ENCODE measurements at places on chromosomes 1 and 21.
A peak's percentile ranks its signal among the peaks of the same experiment; 100 is the strongest.

GRCh38 chr1:39675220-39675619, 3.3 kb upstream of the NT5C1A start:
- H3K4me3 ChIP-seq, result no peak overlapping the region
- H3K4me1 ChIP-seq, result peaks cover 18% of the 10 kb centered on the region
- no peak overlapping the region for H3K27ac ChIP-seq
- peaks cover 24% of the 10 kb centered on the region for H3K27me3 ChIP-seq

- peaks cover 62% of the 10 kb centered on the region for H3K4me1 ChIP-seq
- H3K36me3 ChIP-seq, result peaks cover 39% of the 10 kb centered on the region
- H3K27ac ChIP-seq, result peak overlapping the region; percentile 99
- H3K4me3 ChIP-seq, result peak overlapping the region; percentile 99
- no peaks in the 10 kb centered on the region for H3K27me3 ChIP-seq
Measured at GRCh38 chr1:203308328-203308922, 3.1 kb downstream of the BTG2 start.

- H3K27me3 ChIP-seq, result no peaks in the 10 kb centered on the region
- no peaks in the 10 kb centered on the region for H3K36me3 ChIP-seq
- no peaks in the 10 kb centered on the region for H3K4me1 ChIP-seq
- H3K4me3 ChIP-seq, result no peak overlapping the region
Measured at GRCh38 chr1:170959385-170959784, 24.1 kb downstream of the MROH9 start.

DNA sequence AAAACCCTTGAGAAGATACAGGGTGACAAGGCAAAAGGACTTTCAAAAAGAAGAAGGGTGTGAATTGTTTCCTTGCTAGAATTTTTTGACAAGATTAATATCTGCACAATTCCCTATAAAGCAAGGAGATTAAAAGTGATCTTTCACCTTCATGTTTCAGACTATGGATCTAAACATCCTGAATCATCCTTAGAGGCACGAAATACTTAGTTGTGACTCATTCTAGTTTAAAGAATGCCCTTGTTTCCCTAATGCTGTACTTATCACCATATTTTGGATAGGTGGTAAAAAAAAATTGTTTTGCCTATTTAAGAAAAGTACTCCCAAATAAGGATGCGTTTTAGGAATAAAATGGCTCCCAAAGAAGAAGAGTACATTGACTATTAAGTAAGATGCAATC, 415.1 kb downstream of the LRRIQ3 start:
- H3K4me1 ChIP-seq, result no peaks in the 10 kb centered on the region
- no peaks in the 10 kb centered on the region for H3K36me3 ChIP-seq
- no peaks in the 10 kb centered on the region for H3K27me3 ChIP-seq
- H3K27ac ChIP-seq, result no peak overlapping the region

- no peak for DNase-seq
- H3K27me3 ChIP-seq, result no peaks in the 10 kb centered on the region
- H3K36me3 ChIP-seq, result peaks cover 44% of the 10 kb centered on the region
- no peak overlapping the region for H3K27ac ChIP-seq
- H3K4me1 ChIP-seq, result peaks cover 8% of the 10 kb centered on the region
- no peak overlapping the region for H3K4me3 ChIP-seq
Measured at GRCh38 chr21:15826908-15827601, 97.3 kb downstream of the USP25 start.

GRCh38 chr1:19739628-19740027, 60.1 kb downstream of the TMCO4 start:
- no peaks in the 10 kb centered on the region for H3K4me1 ChIP-seq
- no peak overlapping the region for H3K4me3 ChIP-seq
- no peak overlapping the region for H3K27ac ChIP-seq
- peaks cover 42% of the 10 kb centered on the region for H3K36me3 ChIP-seq

GRCh38 chr1:160438935-160439334, 38.6 kb downstream of the VANGL2 start:
- DNase-seq, result no peak
- no peak overlapping the region for H3K27ac ChIP-seq
- H3K4me1 ChIP-seq, result peaks cover 4% of the 10 kb centered on the region
- H3K4me3 ChIP-seq, result no peak overlapping the region

DNA sequence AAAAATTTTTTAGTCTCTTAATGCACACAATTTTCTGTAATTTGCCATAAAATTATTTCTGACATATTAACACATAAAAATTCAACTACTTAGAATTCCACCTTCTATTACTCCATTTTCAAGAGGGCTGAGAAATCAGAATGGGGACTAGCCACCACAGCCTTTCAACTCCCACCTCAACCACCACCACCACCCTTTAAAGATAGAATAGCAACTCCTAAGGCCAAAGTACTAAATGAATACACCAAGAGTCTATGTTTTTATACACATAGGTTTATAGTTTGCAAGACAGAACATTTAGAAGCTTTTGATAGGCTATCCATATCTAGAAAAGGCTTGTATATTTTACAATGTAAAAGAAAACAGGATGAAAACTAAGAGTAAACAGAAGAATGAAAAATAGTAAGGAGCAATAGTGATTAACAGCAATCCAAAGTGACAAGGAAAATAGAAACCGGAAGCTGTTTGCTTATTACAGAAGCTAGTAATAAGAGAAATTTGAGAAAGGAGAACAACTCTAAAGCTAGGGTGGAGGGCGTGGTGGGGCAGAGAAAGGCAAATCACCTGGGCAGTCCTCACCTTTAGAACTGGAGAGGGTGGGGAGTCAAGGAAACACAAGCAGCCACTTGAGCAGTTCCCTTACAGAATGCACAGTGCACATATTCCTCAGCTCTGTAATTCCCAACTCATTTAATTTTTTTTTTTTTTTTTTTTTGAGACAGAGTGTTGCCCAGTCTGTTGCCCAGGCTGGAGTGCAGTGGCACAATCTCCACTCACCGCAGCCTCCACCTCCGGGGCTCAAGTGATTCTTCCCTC, 27.7 kb downstream of the EPS15 start:
- DNase-seq, result no peak
- H3K27me3 ChIP-seq, result no peaks in the 10 kb centered on the region
- H3K36me3 ChIP-seq, result no peaks in the 10 kb centered on the region
- no peak overlapping the region for H3K4me3 ChIP-seq
- no peak overlapping the region for H3K27ac ChIP-seq
- H3K4me1 ChIP-seq, result peaks cover 69% of the 10 kb centered on the region

GRCh38 chr1:113763661-113764060, 4.4 kb upstream of the PHTF1 start:
- H3K4me1 ChIP-seq, result no peaks in the 10 kb centered on the region
- H3K4me3 ChIP-seq, result no peak overlapping the region
- H3K36me3 ChIP-seq, result peaks cover 42% of the 10 kb centered on the region
- H3K27me3 ChIP-seq, result no peaks in the 10 kb centered on the region

DNA sequence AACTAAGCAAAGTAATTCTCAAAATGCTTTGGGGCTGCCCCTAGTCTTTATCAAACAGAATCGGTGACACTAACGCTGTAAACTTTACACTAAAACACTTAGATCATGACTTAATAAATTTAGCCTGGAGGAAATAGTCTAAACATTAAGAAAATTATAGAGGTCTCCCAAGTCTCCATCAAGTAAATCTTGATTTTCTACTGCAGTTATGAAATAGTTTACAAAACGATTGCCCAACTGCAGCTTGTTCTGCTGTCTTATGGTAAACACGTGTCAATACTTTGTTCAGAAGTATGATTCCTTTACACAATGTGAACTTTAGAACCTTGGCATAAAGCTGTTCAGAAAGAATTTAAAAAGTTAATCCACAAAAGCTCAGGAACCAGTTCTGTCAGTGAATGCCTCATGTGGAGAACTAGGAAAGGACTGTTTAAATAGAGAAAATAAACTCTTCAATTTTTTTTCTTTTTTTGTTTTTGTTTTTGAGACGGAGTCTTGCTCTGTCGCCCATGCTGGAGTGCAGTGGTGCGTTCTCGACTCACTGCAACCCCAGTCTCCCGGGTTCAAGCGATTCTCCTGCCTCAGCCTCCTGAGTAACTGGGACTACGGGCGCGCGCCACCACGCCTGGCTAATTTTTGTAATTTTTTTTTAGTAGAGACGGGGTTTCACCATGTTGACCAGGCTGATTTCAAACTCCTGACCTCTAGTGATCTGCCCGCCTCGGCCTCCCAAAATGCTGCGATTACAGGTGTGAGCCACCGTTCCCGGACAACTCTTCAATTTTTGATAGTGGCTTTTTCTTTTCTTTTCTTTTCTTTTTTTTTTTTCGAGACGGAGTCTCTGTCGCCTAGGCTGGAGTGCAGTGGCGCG, 1.6 kb downstream of the DDI2 start:
- peak overlapping the region; percentile 94 for H3K4me3 ChIP-seq
- no peaks in the 10 kb centered on the region for H3K27me3 ChIP-seq
- H3K27ac ChIP-seq, result peak overlapping the region; percentile 96
- peaks cover 59% of the 10 kb centered on the region for H3K4me1 ChIP-seq
- no peak for DNase-seq

DNA sequence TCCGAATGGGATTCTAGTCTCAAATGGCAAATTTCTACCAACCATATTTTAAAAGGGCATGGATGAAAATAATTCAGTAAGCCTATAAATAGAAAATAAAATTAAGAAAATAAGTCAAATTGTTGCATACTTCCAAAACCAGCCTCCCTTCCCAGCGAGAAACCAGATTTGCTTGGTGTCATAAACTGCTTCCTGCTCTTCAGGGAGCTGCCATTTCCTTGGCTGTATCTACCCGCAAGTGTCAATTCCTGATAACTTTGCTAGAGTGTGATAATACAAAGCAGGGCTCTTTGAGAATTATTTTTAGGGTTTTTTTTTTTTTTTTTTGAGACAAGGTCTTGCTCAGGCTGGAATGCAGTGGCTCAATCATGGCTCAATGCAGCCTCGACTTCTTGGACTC, 62.3 kb downstream of the S1PR1 start:
- H3K4me1 ChIP-seq, result peaks cover 4% of the 10 kb centered on the region
- no peak overlapping the region for H3K4me3 ChIP-seq
- H3K27me3 ChIP-seq, result no peaks in the 10 kb centered on the region

DNA sequence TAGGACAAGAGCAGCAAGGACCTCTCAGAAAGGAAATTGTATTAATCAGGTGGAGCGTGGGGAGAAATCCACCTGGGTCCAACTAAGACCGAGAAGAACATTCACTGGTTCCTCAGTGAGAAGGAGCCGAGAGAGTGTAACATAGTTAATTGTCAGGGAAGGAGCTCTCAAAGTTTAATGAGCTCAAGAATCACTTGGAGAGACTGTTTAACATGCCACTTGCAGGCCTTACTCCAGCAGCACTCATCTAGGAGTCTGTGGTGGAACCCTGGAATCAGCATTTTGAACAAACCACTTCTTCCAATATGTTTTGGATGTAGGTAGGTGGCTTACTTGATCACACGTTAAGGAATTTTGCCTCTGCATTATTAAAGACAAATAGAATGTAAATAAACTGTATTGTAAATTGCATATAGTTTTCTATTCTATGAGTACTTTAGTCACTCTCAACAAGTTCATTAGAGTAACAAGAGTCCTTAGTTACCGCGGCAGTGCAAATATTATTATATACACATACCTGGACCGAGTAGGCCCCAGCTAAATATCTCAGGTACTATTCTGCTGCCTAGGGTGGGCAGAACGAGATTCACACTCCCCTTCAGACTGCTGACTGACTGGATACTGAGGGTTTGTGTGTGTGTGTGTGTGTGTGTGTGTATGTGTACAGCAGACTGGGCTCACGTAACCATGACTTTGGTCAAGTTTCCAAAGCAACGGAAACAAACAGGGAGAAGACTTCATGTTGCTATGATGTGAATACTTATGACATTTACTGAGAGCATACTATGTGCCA, 203.2 kb upstream of the USP24 start:
- no peaks in the 10 kb centered on the region for H3K27me3 ChIP-seq
- H3K4me1 ChIP-seq, result no peaks in the 10 kb centered on the region
- H3K36me3 ChIP-seq, result no peaks in the 10 kb centered on the region
- no peak overlapping the region for H3K27ac ChIP-seq
- no peak overlapping the region for H3K4me3 ChIP-seq
- no peak for DNase-seq

- no peaks in the 10 kb centered on the region for H3K27me3 ChIP-seq
- H3K4me1 ChIP-seq, result no peaks in the 10 kb centered on the region
- no peak overlapping the region for H3K27ac ChIP-seq
- peaks cover 25% of the 10 kb centered on the region for H3K36me3 ChIP-seq
- DNase-seq, result no peak
Measured at GRCh38 chr21:39175154-39175553, 8.1 kb downstream of the PSMG1 start.

DNA sequence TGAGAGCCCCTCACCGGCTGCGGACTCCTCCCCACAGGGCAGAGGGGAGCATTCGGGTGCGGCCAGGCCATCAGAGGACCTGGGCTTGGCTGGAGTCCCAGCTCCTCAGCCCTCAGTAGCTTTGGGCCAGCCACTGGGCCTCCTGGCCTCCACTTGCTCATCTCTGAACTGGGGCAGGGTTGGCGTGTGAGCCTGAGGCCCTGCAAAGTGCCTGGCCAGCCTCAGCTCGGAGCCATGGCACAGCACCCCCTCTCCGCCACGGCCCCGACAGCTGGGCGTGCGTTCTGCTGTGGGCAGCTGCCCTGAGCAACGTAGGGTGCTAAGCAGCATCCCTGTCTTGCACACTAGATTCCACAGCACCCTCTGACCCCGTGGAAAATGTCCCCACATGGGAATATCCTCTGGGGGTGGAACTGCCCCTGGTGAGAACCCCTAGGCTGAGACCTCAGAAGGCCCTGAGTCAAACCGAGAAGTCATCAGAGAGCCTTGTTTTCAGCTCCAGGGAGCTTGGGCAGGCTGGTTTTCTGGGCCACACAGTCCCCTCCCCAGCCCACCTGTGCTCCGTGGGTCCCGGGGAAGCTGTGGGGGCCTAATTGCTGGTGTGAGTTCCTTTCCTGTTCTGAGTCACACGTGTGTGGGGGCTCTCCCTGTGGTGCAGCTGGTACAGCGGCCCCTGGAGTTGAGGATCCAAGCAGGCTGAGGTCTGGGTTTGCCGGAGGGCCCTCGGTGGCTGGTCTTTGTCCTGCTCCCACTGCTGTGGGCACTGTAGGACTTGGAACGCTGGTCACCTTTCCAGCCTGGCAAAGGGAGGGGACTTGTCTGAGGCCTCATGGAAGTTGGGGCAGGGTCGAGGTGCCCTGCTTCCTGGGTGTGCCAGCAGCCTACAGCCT, 24.5 kb downstream of the TP73 start:
- no peaks in the 10 kb centered on the region for H3K36me3 ChIP-seq
- H3K4me1 ChIP-seq, result peaks cover 11% of the 10 kb centered on the region
- peak overlapping the region; percentile 46 for H3K27ac ChIP-seq
- H3K4me3 ChIP-seq, result no peak overlapping the region
- DNase-seq, result no peak

- H3K27ac ChIP-seq, result no peak overlapping the region
- no peak for DNase-seq
- no peaks in the 10 kb centered on the region for H3K27me3 ChIP-seq
Measured at GRCh38 chr21:45634511-45635183, 8.9 kb upstream of the PCBP3 start.

DNA sequence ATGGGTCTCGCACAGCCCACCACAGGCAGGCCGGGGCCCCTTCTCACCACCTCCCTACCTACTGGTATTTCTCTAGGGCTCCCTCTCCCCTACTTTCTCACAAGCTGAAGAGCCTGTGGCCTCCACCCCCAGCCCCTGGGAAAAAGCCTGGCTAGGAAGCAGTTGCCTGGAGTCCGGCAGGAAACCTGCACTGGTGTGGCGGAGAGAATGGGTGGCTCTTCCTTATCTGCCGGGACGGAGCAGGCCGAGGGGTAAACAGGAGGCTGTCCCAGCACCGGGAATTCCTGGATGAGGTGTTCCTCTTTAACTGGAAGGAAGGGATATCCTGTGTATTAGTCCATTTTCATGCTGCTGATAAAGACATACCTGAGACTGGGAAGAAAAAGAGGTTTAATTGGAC, 125.8 kb downstream of the TLR5 start:
- H3K36me3 ChIP-seq, result no peaks in the 10 kb centered on the region
- no peak for DNase-seq
- no peaks in the 10 kb centered on the region for H3K27me3 ChIP-seq
- peaks cover 5% of the 10 kb centered on the region for H3K4me1 ChIP-seq
- no peak overlapping the region for H3K4me3 ChIP-seq

Measured in lower lobe of right lung (tissue), 2 donors.